Activated CD4-positive, alpha-beta T cell treated with anti-CD3 and anti-CD28 coated beads for 24 hours (primary cell): ENCODE measurements at places on chromosomes 6 and 20.
A peak's percentile ranks its signal among the peaks of the same experiment; 100 is the strongest.

- no peak for DNase-seq
Measured at GRCh38 chr6:20137240-20137639, 75.0 kb downstream of the MBOAT1 start.

DNA sequence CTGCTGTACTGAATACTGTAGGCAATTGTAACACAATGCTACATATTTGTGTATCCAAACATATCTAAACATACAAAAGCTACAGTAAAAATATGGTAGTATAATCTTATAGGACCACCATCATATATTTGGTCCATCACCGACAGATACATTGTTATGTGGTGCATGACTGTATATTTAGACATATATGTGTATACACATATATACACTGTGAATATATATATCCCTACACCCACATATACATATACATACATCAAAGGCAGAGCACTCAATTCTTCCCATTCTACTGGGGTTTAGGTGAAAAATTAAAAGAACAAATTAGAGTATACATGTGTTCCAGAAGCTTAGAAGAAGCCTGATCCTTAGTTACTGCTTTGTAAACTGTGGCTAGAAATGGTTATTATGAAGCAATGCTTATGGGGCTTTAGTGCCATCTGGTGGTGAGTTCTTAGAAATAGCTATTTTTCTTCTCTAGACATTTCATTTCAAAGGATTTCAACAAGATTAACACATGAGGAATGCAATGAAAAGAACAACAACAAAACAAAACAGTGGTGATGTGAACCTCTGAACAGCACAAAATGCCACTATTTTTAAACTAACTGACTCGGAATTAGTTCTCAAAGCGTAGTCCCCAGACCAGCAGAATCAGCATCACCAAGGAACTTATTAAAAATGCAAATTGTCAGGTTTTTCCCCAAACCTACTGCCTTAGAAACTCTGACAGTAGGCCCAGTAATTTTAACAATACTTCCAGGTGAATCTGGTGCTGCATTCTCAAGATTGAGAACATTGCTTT is 38.0 kb downstream of the PKHD1 start:
- DNase-seq = no peak

DNA sequence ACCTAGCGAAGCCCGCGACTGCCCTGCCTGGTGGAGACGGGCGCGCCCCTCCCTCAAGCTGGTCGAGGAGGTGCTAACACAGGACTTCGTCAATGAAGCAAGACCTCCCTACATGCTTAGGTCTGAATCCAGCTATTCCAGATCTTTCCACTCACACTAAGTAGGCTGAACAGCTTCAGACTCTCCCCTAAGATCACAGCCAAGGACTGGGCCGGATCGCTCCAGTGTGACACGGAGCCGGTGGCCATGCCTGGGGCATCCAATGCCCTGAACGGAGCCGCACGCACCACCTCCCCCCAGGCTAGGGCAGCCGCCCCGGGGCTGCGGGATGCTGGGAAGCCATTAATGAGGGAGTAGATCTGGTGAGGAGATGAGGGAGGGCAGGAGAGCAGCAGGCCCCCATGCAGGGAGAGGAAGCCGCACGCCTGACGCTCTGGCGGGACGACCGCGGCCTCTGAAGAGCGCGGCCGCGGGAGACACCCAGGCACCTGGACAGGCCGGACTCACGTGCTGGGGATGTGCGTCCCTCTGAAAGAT is 200.0 kb downstream of the WDR27 start:
- no peak for DNase-seq

- DNase-seq = no peak
Measured at GRCh38 chr20:24437196-24438082, 32.0 kb upstream of the SYNDIG1 start.

DNA sequence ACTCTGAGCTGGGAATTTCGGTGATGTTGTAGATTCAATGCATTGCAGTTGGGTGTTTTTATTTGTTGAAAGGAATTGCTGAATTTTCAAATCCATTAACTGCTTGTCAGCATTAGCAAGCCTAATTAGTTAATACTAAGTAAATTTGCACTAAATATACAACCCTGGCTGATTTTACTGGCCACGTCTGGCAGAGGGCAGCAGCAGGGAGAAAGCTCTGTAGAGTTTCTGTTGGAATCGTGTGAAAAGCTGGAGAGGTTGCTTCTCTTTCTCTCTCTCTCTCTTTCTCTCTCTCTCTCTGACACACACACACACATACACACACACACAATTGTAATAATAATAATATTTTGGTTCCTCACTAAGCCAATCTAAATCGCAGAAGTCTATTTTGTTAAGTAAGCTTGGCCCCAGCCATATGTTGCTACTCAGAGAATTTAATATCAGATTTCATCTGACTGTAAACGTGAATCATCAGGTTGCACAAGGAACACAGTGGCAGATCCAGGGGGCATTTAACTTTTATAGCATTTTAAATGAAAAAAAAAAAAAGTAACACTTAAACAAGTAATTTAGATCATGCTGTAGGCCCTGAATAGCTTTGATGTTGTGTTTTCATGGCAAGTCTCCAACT is 289.5 kb downstream of the ESR1 start:
- DNase-seq = no peak

GRCh38 chr20:62355878-62356588 is 11.1 kb downstream of the LAMA5 start:
- no peak for DNase-seq

DNA sequence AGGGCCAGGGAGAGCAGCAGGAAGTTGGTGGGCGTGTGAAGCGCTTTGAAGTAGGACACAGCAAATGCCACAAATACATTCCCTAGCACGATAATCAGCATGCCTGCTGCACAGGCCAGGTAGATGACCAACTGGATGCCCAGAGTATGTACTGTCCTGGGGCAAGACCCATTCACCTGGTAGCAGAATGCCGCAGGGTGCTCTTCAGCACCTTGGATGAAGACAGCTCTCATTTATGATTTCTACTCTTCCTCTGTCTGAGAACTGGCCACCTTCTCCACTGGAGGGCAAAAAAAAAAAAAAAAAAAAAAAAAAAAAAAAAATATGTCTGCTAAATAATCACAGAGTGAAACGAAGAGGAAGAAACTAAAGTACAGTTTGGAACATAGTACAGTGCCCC is at the start of gene TAAR5:
Gene TAAR5, minus strand, starts transcription at position 288 of the 400 bp plus-strand sequence. Its CDS starts 55 bp downstream, at position 233.
- DNase-seq = no peak

- peak; percentile 38 for DNase-seq
Measured at GRCh38 chr20:31603822-31604566, 1.1 kb upstream of the ID1 start.

GRCh38 chr20:61169874-61170273 is 82.2 kb upstream of the CDH4 start:
- no peak for DNase-seq

DNA sequence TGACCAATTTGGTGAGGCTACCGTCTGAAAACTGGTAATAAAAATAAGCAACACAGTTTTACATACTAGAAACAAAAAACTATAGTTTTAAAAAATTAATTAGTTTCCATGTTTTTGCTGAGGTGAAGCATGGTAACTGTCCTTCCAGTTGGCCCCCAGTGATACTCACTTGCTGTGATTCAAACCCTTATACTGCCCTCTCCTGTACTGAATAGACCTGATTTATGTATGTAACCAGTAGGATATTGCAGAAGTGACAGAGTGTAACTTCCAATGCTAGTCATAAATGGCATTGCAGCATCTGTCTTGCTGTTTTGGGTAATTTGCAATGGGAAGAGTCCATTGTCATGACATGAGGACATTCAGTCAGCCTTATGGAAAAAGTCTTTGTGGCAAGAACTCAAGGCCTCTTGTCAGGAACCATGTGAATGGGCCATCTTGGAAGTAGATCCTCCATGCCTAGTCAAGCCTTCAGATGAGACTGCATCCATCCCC is 8.9 kb upstream of the CHD6 start:
- DNase-seq = no peak

DNA sequence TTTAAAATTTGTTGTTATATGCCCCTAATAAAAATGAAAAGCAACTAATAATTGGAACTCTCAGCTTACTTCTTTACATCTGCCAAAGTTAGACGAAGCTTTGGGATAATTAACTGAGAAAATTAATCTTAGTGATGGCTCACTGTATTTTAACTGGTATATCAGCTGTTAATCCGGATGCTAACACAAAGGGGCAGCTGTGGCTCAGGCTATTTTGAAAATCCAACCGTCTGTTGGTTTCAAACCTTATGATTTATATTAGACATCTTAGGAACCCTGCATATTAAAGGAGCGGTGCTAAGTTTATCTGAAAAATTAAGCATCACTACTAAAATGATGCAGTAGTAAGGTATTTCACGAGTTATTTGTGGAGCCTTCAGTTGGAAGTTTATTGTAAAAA is 96.6 kb downstream of the AKAP7 start:
- DNase-seq = no peak

GRCh38 chr6:43115365-43115764 is 39.3 kb downstream of the PTK7 start:
- no peak for DNase-seq

GRCh38 chr20:64067005-64067632 is 4.1 kb downstream of the TCEA2 start:
- no peak for DNase-seq

DNA sequence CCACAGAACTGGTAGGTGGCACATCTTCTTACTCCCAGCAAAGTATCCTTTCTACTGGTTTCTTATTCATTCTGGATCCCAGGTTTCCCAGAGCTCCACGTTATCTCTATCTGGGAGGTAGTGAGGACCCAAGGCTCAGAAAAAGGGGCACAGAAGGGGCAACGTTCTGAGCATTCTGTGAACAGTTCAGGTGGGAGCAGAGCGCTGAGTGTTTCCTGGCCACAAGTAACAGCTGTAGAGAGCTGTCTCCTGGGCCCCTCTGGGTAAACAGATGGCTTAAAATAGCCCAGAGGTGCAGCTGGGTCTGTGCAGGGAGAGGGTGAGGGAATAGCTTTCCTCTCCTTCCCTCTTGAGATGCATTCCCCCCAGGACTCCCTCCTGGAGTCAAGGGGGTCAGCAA is 2.1 kb downstream of the APOBEC2 start:
- no peak for DNase-seq

DNA sequence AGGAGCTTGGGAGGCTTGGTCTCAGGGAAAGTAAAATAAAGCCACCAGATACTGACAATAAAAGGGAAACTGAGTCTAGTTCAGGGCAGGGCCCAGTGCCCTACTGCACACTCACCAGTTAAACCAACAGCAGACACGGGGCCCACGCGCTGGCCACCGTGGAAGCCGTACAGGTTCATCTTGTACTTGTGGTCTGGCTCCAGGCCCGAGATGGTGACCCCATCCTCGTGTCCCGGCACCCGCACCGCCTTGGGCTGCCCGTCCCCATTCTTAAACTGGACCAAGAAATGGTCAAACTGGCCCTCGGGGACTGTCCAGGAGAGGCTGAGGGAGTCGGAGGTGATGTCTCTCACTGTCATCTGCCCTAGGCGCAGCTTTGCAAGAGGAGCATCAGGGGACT is 26.5 kb downstream of the CYP21A2 start:
- no peak for DNase-seq

GRCh38 chr6:163985710-163986109 is 571.2 kb downstream of the QKI start:
- no peak for DNase-seq

DNA sequence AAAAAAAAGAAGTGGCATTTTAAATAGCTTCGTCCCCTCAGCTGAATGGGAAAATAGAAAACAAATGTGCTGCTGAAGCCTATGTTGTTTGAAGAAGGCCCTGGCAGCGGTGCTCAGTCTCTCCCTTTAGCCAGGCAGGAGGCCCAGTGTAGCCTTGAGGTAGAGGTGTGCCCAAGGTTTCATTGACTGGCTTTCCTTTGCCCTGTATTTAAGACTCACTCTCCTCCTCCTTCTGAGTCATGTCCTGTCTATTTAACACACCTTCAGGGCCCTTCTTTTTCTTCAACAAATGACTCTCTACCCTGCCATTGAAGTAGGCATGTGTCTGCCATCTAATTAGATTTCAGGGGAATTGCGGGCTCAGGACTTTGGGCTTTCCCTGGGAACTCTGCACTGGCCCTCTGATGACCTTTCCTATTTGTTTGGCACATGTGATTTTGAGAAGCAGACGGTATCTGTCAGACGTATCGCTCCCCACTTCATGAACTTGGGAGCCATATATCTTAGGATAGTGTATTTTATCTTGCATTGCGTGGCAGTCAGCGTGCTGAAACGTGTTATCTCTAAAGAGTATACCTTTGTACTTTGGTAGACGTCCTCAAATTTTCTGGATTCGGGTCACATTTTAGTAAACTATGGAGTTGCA is 4.3 kb downstream of the TJAP1 start:
- DNase-seq = no peak

GRCh38 chr6:37731371-37731770 is 33.7 kb upstream of the MDGA1 start:
- DNase-seq = no peak

DNA sequence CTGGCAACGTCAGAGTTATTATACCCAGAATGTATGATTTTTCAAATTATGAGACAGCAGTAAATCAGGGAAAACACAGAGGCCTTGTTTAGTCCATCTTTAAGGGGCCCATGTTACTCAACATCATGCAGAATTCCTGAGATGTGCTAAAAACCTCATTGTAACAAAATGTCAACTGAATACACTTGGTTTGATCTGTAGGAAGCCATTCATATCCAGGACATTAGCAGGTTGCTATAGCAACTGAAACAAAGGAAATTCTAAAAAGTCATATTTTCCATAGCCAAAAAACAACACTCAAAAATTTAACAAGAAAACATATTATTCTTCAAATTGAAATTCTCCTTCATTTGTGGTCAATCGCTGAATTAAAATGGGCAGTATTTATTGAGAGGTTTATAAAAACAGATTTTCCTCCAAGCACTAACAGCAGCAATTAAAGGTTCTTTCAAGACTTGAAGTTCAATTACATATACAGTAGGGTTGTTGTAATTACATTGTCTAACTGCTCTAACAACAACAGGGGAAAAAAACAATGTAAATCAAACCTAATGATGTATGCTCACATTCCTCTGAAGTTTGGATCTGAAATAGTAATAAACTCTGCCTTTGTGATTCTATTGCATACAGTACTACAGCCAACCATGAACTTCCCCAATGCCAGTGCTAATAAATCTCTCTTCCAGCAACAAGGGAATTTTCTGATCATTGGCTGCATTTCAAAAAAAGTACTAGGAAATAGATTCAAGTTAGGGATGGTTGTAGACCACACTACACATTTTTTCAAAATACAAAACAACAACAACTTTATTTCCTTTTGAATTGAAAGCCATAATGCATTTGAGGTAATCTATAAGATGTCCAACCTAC is 34.9 kb downstream of the COL12A1 start:
- DNase-seq = no peak

- no peak for DNase-seq
Measured at GRCh38 chr20:12180107-12180661, 262.5 kb downstream of the BTBD3 start.

DNA sequence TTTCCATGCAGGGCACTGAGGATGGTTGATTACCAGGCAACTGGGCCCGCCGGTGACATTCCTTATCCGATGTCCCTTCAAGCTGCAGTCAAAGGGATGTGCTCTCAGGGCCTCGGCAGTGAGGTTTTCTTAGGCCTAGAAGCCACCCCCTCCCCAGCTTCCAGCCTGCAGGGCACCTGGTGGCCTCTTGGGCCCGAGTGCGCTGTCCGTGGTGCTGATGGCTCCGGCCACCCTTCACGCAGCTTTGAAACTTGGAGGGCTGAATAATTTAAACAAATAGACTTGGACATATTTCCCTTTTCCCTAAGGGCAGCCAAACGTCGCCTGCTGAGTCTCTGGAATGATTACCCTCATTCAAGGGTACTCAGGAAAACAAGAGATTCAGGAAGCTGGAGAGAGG is 8.9 kb upstream of the MLN start:
- DNase-seq = no peak

- DNase-seq = no peak
Measured at GRCh38 chr6:31573239-31574105, 1.4 kb downstream of the LTA start.
